ENCODE measurements at places on chromosomes 5 and 9.
A peak's percentile ranks its signal among the peaks of the same experiment; 100 is the strongest.

- no peak for DNase-seq
Observed at GRCh38 chr5:143195491-143195890, 208.0 kb downstream of the NR3C1 start.

DNA sequence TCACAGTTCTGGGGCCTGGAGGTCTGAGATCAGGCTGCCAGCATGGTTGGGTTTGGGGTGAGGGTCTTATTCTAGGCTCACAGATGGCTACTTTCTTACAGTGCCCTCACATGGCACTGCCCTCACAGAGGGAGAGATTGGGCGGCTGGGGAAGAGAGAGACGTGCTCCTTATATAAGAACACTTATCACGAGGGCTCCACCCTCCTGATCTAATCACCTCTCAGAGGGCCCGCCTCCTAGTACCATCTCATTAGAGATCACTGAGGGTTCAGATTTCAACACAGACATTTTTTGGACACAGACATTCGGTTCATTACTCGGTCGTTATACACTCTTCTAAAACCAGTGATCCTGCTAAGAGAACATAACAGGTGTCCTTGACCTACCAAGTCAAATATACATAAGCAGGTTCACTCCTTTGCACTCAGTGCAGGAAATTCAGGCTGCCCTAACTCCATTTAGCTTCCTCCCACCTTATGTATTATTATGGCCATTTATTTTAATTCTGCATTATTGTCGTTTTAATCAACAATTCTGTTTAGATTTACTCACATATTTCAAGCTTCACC lies 121.7 kb downstream of the ICE1 start:
- DNase-seq: no peak

DNA sequence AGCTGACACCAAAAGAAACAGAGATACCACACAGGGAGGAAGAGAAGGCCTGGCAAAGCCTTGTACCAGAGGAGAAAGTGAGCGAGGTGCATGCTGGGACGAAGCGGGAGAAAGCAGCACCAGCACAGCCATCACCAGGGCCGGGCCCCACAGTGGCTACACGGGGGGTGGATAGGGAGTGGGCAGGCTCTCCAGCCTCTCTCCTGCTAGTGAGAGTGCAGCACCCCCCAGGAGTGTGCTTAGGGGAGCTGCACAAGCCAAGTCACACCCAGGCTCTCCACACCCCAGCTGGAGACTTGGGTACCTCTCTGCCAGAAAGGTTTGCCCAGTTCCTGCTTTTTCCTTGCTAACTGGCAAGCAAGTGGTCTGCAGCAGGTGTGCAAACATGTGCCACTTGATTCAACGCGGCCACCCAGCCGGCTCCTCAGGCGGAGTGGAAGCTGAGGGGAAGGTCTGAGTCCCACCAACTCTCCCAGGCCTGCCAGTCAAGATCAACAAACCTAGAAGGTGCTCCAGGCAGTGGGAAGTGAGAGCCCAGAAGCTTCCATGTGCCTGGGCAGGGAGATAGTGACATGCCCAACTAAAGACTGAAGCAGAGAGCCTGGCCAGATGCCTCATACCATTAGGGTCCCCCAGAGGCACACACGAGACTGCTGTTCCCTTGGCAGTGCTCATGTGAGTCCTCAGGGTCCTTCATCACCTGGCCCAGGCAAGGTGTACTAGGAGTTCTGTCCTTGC lies 39.9 kb downstream of the BICD2 start:
- DNase-seq: no peak

DNA sequence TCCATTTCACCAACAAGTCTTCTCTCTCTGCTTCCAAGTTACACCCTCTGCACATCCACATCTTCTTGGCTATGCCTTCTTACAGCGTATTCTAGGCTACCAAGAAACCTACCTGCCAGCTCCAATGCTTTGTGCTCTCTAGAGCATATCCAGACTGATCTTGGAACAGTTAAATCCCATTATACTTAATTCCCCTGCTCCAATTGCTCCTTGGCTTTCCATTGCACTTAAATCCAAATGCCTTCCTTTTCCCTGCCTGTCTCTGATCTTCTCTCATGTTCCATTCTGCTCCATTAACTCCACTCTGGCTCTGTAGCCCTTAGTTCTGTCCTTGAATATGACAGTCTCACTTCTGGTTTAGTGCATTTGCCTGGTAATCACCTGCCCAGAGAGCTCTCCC lies 322.4 kb downstream of the LRRC70 start:
- no peak for DNase-seq

- DNase-seq: no peak
Observed at GRCh38 chr5:33059081-33059480, 348.0 kb downstream of the NPR3 start.

- DNase-seq: no peak
Observed at GRCh38 chr9:4514252-4515128, 24.2 kb downstream of the SLC1A1 start.

DNA sequence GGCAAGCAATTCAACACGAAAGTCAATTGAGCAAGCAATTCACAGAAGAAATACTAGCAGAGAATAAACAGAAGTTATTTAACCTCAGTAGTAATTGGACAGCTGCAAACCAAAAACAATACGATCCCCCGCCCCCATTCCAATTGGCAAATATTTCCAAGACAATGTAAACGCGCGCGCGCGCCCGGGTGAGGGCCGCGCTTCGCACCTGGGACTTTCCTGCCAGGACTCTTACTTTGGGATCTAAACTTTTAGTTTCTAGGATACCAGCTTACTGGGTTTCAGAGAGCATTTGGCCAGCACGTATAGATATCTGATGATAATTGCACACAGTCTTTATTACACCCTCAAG lies 8.6 kb downstream of the RUFY1 start:
- DNase-seq: no peak

GRCh38 chr5:42756606-42757601 lies at the start of gene CCDC152:
CCDC152 (plus strand) TSS chr5:42756818; CDS start chr5:42759122, 2,304 bp downstream.
- DNase-seq: peak; percentile 51

GRCh38 chr5:131466171-131466766 lies 168.8 kb downstream of the RAPGEF6 start:
- no peak for DNase-seq

DNA sequence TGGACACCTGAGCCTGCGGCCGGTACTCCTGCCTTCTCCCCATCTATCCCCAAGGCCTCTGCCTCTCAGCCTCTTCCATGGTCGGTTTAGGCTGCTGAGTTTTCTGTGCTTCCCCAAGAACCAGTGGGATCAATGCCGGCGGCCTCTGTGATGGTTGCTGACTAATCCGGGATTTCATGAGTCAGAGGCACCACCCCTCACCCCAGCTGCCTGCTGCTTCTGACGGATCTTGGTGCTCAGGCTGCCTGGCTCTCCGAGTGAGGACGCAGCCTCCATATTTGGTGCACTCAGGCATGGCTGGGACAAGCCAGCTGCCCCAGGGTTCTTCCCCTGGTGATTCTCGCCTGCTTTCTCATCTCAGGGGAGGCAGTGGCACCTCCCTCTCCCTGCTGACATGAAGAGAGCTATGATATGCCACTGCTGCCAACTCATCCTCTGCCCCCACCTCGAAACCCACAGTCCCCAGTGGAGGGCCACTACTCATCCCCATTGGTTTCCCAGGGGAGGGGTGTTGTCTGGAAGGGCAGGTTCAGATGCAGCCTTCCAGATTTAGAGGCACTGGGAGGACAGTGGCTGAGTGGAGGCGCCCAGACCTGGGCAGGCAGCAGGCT lies 3.3 kb upstream of the MAN1B1 start:
- no peak for DNase-seq

DNA sequence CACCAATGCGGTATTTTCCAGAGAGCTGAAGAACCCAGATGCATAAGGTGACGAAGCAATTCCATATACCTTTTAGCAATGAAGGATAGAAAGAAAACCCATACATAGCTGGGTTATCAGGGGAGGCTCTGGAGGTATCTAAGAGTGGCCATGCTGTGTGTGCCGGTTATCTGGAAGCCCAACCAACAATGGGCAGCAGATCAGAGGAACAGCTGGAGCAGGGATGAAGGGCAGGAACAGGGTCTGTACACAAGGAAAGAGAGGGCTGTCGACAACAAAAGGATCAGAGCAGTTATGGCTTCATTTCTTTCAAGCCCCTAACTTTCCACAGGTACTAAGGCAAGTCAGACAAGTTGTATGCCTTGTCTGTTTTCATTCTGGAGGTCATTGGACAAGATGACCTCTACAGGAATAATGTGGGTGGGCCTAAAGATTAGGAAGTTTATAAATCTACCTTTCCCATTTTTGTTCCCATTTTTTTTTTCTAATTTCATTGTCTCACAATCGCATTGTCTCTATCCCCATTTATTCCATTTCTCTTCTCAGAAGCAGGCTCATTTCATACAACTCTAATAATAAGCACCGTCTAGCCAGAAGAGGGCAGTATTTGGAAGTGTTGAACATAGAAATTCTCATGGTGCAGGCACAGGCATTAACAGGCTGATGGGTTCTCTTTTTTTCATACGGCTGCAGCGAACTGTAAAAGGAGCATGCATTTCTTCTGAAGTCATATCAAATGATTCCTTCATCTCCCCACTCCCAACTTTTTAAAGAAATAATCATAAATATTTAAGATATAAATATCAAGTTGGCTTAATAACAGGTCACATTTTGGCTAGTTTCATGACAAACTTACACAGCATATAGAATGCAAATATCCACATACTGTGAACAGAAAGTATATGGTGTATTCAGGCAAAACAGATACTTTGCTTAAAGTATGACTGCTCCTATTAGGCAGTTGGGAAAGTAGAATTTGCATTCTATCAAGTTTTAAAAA lies 63.5 kb downstream of the ZNF474 start:
- DNase-seq: no peak

GRCh38 chr5:83552275-83552674 lies 80.7 kb downstream of the VCAN start:
- no peak for DNase-seq

GRCh38 chr5:175920231-175920811 lies 47.8 kb downstream of the THOC3 start:
- no peak for DNase-seq

All from stimulated activated CD8-positive, alpha-beta memory T cell treated with anti-CD3 and anti-CD28 coated beads, Interleukin-15, amount 100 ng/mL, for 48 hours (primary cell).